ENCODE measurements at places on chromosomes 1 and 21.

DNA sequence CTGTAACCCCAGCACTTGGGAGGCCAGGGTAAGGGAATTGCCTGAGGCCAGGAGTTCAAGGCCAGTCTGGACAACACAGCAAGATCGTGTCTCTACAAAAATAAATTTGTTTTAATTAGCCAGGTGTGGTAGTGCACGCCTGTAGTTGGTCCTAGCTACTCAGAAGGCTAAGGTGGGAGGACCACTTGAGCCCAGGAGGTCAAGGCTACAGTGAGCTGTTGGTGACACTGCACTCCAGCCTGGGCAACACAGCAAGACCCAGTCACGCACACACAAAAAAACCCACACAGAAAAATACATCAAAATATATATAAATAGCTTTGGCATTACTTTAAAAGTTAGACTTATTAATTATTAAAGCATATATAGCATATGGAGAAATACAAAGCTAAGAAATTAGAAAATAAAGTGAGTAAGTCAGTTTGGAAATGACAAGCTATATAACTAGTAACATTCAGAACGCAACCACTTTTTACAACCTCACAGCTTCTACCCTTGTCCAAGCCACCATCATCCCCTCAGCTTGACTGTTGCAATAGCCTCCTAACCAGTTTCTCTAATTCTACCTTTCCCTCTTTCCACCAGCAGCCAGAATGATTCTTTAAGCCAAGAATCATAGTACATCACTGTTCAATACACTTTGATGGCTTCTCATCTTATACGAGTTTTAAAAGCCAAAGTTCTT lies 14.5 kb downstream of the PIK3R3 start:
- no peak for DNase-seq

DNA sequence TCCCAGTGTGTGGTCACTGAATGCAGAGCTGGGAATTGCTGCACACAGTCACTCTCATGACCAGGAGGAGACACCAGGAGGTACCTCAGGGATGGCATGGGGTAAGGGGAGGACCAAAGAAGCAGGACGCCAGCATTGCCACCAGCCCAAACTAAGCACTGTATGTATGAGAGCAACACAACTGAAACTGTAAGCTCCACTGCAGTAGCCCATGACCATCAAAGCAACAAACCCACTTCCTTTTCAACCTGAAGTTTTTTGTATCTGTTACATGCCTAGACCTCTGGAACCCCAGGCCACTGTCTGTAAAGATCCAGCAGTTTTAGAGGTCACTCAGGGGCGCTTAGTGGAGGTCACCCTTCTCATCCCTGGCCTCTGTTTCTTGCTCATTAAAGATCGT lies 164.3 kb downstream of the SETD4 start:
- DNase-seq, result no peak

DNA sequence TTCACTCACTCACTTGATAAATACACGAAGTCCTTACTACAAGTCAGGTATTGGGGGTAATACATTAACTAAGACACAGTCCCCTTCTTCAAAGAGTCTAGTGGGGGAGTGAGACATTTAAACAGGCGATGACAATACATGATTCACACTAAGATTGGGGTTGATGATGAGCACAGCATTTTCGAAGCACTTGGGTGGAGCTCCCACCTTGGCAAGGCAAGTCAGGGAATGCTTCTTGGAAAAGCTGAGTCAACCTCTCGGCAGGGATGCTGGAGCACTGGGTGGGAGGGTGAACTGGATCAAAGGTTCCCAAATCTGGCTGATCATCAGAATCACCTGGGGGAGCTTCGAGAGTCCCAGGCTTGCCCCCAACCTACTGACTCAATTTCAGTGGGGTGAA lies 57.9 kb upstream of the ENAH start:
- peak; percentile 89 for DNase-seq

GRCh38 chr1:92273039-92273438 lies 25.7 kb downstream of the GLMN start:
- no peak for DNase-seq

DNA sequence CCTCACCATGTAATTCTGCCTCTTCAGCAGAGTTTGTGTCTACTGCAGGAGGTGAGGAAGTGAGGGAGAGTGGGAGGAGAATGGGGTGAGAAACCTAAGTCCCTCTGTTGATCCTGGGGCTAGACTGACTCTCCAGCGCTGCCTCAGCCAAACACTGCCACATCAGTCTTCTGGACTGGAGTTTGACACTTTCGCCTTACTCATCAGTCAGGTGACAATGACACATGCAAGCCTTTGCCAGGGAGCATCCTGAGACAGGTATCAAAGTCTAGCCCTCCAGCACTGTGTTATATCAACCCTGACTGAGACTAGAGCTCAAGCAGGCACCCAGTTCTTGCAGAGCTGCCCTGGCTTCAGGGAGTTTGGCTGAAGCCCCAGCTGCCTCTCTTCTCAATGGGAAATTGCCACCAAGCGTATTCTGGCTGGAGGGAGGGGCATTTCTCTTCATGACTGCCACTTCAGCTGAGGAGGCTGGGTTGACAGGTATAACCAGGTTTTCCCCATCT lies 33.3 kb upstream of the SUCO start:
- peak; percentile 12 for DNase-seq

GRCh38 chr1:212504171-212504803 lies 71.6 kb downstream of the NENF start:
- no peak for DNase-seq

DNA sequence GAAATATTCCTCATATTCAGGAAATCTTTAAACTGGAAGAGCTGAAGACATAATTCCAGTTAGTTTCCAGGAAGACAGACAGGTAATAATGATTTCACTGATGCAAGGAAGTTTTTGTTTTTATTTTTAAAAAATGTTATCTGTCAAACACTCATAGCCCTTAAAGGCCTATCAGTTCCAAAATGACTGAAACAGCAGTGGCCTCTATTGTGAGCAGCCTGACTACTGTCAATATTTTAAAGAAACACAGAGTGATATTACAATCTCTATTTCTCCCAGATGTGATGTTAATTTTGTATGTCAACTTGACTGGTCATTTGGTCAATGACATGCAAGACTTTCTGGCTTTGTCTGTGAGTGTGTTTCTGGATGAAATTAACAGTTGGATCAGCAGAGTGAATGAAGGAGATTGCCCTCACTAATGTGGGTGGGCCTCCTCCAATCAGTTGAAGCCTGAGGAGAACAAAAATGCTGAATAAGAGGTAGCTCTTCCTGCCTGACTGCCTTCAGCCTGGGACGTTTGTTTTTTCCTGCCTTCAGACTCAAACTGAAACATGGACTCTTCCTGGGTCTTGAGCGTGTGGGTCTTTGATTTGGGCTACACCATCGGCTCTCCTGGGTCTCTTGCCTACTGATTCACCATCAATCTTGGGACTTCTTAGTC lies 31.3 kb upstream of the SLC30A10 start:
- DNase-seq, result no peak

GRCh38 chr1:118786454-118787155 lies 201.5 kb downstream of the TBX15 start:
- no peak for DNase-seq

GRCh38 chr21:42741066-42741465 lies 87.6 kb downstream of the PDE9A start:
- no peak for DNase-seq

GRCh38 chr21:29524055-29524454 lies 225.3 kb downstream of the BACH1 start:
- no peak for DNase-seq

DNA sequence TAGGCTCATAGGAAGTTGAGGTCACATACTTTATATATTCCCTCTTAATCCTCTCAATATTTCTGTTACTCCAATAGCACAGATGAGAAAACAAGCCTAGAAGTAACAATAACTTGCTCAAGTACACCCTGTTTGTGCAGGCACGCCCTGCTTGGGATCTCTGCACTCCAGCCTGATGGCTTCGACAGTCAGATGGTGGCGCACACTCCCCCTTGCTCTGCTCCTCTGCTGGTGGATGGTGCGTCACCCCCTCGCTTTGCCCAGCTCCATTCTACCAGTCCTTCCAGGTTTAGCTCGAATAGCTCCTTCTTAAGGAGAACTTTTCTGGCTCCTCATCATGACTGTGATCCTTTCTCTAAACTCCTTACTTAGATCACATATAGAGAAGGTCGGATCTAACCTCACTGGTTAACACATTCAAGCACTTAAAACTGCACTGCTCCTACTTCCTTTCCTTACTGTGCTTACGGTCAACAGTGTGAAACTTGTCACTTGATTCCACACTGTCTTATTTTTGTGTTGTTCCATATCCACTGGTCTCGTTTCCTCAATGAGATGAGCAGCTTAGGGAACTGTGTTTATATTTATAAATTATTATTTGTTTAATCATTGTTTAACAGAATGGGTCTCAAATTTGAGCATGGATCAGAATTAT lies 3.0 kb downstream of the TSPAN2 start:
- DNase-seq, result no peak

GRCh38 chr1:95004013-95004412 lies 68.7 kb downstream of the ALG14 start:
- no peak for DNase-seq

- peak; percentile 40 for DNase-seq
Observed at GRCh38 chr1:20216574-20216973, 30.3 kb upstream of the PLA2G2C start.

- peak; percentile 95 for DNase-seq
Observed at GRCh38 chr1:222914861-222915632, 100.2 kb downstream of the DISP1 start.
